H1 (cell line): ENCODE measurements at places on chromosomes 13 and 19. TPM values are rescaled to one million over a fixed set of nuclear protein-coding genes. Genes with fewer than 3 reads are reported as not detected.

GRCh38 chr19:11098861-11099260 is 9.6 kb downstream of the LDLR start:
- DNase-seq: no peak

- DNase-seq: no peak
Measured at GRCh38 chr13:105346141-105346775, 1189.2 kb downstream of the EFNB2 start.

Gene ZNF433
- 1.4 and 1.8 TPM in 2 replicates for total RNA-seq

Gene KIR2DL1
- not detected in 2 replicates for total RNA-seq

- DNase-seq: no peak
Measured at GRCh38 chr19:55389386-55390317, 3.9 kb downstream of the RPL28 start.
